ENCODE measurements at places on chromosomes 16 and 17.

DNA sequence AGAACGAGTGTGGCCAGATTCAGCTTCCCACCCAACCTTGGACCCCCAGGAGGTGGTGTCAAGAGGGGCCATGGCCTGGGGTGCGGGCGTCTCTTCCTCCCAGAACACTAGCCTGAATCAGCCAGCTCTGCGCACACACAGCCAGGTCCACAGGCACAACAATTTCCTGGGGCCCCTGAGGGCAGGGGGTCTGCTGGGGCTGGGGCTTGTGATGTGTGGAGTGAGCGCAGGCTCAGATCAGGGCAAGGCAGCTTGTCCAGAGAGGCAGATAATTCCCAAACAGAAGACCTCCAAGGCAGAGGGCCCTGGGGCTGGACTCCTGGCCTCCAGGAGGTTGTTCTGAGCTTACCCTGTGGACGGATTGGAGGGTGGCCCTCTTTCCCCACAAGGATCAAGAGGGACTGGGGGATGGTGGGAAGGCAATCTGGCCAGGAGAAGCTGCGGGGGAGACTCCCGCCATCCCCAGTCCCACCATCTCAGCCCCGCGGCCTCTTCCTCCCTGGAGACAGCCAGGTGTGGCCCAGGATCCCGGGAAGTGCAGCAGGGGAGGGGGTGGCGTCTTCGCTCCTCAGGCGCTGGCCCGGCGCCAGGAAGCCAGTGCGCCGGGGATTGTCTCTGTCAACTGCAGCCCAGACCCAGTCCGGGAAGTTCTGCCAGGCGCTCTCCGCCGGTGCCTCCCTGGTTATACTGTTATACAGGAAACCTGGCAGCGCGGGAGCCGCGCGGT lies 52.0 kb upstream of the AMZ2 start:
- no peak for DNase-seq

- DNase-seq = no peak
Observed at GRCh38 chr16:16080465-16081065, 131.1 kb downstream of the ABCC1 start.

GRCh38 chr17:676060-676700 lies 38.5 kb downstream of the VPS53 start:
- no peak for DNase-seq

- DNase-seq = no peak
Observed at GRCh38 chr17:373613-374230, 21.1 kb upstream of the RPH3AL start.

GRCh38 chr17:56262803-56263202 lies 109.5 kb downstream of the ANKFN1 start:
- no peak for DNase-seq

DNA sequence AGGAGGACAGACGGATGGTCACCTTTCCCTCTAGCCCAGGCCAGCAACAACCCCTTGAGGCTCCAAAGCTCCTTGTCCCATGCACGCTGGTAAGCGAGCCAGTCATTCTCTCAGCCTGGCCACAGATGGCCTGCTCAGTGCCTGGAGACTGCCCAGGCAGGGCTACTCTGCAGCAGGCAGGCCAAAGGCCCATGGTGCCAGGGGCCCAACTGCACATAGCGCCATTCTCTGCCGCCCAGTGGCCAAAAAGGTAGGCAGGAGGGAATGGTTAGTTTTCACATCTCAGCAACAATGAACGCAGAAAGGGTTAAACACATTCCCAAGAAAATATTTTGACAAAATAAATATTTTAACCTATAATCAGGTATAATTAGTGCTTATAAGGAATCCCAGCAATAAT lies 7.7 kb upstream of the SREBF1 start:
- DNase-seq = no peak

DNA sequence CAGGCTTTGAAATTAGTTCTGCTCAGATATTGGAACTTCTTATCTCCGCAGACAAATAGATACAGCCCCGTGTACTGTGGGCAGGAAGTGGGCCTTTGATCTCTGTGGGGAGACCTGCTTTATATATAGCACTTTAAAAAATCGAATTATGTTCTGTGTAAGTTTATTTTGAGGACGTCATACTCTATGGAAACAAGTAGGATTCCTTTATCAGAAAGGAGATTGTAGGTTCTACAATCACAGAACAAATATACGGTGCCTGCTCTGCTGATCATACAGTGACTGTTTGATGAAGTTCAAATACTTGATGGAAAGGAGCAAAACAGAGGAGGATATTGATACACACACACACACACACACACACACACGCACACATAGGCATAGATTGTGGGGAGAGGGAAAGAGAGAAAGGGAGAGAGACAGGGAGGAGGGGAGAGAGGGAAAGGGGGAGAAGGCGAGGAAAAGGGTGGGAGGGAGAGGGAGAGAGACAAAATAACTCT lies 14.7 kb upstream of the TMEM220 start:
- no peak for DNase-seq

- DNase-seq = no peak
Observed at GRCh38 chr17:78759969-78760352, 22.1 kb downstream of the CYTH1 start.

- no peak for DNase-seq
Observed at GRCh38 chr17:82590881-82591539, 57.2 kb downstream of the WDR45B start.

GRCh38 chr16:48087639-48088038 lies 68.2 kb downstream of the ABCC12 start:
- DNase-seq = no peak

- no peak for DNase-seq
Observed at GRCh38 chr17:50059256-50059655, 3.3 kb downstream of the ITGA3 start.

DNA sequence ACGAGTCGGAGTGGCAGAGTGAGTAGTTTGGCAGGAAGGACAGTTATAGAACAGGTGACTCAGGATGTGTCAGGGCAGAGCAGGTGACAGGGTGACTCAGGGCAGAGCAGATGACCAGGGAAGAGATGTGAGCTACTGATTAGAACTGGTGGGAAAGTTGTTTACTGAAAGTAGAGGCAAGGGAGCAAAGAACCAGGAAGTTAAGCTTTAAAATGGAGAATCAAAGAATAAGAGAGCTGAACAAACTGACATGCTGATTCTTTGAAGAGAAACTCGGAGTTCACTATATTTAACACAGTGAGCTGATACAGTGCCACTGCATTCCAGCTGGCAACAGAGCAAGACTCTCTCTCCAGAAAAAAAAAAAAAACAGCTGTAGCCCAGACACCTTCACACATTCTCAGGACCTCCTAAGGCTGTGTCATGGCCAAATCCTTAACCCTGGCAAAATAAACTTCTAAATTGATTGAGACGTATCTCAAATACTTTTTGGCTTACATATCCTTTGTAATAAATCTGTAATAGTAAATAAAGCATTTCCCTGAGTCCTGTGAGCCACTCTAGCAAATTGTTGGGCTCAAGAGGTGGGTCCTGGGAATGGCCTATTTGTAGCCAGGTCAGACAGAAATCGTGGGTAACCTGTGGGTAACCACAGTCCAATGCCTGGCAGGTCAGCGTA lies 12.3 kb upstream of the UBE2I start:
- DNase-seq = peak; percentile 47

- no peak for DNase-seq
Observed at GRCh38 chr17:28957992-28958355, 6.7 kb upstream of the PHF12 start.

- no peak for DNase-seq
Observed at GRCh38 chr16:2963723-2964474, at the start of gene KREMEN2. TSS of gene KREMEN2 (plus strand) at chr16:2964275. CDS start at chr16:2964521, 246 bp downstream.

DNA sequence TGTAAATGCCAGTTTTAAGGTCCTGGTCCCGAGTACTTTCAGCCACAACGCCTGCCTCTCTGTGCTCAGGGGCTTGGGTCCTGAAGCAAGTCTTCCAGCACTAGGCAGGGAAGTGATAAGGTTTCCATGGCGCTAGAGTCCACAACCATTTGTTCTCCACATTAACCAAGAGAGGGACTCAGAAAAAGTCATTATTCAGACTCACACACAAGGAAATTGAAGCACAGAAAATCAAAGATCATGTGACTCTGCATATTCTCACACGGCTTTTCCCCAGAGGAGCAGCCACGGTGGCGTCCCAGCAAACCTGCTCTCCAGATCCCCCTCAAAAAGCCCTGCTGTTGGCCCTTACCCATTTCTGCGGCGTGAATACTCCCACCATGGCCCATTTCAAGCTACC lies 9.7 kb downstream of the ENPP7 start:
- DNase-seq = no peak

DNA sequence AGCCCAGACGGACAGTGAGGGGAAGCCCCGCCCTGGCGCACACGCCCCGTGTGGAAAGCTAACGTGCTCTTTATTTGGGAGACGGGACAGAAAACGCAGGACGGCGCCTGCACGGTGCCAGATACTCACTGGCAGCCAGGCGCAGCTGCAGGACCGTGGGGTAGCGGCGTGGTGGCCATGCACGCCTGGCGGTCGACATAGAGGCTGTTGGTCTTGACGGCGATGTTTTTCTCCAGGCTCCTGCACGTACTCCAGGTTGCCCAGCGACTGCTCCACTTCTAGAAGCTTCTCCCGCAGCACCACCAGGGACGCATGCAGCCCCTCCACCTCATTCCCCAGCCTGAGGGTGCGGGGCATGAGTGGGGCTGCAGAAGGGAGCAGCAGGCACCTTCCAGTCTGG lies 5.1 kb upstream of the C1QTNF8 start:
- no peak for DNase-seq

- no peak for DNase-seq
Observed at GRCh38 chr16:68420366-68420942, 27.9 kb downstream of the SMPD3 start.

- DNase-seq = no peak
Observed at GRCh38 chr17:42052346-42052877, 2.0 kb upstream of the C17orf113 start.

DNA sequence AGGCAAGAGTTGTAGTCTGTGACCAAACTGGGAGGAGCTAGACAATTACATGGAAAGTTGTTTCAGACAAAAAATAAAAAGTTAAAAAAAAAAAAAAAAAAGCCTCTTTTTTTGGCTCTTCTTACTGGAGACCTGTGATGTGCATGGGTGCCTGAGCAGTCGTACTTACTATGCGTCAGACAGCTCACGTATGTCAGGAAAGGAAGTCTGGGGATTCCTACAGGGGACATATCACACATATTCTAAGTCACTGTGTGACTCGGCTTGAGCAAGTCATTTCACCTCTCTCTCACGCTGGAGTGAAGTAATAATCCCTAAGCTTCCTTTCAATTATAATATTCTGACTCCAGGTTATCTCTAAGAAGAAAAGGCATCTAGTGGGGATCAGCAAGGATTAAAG lies 6.0 kb downstream of the SLFN14 start:
- no peak for DNase-seq

- DNase-seq = no peak
Observed at GRCh38 chr16:30030841-30031413, at the start of gene TLCD3B. TSS of gene TLCD3B (minus strand) at chr16:30031271. CDS start at chr16:30030527, 744 bp downstream.

DNA sequence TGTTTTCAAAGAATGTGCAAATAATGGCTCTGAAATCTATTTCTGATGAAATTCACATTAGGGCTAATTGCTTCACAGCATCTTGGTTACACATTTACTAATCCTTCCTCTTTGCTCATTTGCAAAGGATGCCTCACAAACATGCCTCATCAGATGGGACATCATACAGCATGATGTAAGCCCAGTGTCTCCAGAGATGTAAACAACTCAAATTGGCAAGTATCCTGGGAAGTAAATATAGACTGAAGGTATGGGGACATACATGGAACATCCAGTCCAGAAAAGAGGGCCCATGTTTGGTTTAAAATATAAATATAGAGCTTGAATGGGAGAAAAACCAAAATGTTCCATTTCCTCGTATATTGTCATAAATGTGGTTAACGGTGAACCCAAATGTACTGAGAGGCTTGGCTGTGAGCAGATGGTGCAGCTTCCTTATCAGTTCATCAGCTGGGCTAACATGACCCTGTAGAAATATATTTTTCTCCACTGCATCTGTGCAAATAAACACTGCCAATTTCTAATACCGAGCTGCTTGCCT lies 142.9 kb upstream of the NUDT7 start:
- no peak for DNase-seq

DNA sequence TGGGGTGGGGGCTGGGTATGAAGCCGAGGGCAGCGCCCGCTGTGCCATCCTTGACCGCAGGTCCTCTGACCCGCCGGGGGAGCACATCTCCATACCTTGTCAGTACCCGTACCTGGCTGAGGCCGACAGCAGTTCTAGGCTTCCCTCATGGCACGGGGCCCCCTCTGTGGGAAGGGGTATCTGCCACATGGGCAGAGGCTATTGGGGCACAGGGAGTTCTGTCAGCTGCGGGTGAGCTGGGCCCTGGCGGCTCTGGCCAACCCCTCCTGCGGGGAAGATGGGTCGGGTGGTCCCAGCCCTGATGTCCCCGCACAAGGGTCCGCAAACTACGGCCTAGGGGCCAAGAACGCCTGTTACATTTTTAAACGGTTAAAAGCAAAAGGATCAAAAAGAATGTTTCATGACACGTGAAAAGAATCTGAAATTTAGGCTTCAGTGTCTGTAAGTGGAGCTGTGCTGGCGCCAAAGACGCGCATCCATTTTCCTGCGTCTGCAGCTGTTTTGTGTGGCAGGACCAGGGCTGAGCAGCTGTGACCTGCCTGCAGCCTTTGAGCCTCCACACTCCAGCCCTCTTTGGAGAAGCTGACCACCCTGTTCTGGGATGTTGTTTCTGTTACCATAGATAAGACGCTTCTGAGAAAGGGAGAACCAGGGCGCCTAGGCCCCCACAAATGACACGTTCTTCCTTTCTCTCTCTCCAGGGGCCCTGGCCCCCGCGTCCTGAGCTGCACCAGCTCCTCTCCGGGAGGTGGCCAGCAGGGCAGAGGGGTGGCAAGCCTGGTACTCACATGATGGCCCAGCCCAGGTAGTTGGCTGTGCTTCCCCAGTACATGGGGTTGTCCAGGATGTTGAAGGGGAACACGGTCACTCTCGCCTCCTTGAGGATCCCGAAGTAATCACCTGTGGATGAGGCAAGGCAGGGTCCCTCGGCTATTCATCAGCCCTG lies 12.7 kb upstream of the RASD1 start:
- DNase-seq = no peak

- no peak for DNase-seq
Observed at GRCh38 chr17:8341456-8341855, 1.8 kb downstream of the ODF4 start.

DNA sequence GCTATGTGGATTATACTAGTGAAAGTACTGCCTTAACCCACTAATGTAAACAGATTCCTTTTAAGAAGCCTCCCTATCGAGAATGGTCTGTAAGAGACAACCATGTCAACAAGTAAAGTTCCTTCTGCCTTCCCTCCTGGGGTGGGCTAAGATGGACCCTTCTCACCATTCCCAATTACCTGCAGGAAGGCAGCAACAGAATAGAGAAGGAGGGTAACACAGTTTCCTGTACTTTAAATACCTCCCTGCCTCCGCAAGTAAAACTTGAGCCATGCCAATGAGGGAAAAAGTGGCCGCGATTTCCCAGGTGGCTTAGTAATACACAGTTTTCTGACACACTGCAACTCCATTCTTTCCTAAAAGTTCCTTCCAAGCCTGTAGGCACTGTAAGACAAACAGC lies 45.2 kb downstream of the TOX3 start:
- no peak for DNase-seq

GRCh38 chr16:63385714-63386432 lies 1349.6 kb upstream of the CDH8 start:
- DNase-seq = no peak

DNA sequence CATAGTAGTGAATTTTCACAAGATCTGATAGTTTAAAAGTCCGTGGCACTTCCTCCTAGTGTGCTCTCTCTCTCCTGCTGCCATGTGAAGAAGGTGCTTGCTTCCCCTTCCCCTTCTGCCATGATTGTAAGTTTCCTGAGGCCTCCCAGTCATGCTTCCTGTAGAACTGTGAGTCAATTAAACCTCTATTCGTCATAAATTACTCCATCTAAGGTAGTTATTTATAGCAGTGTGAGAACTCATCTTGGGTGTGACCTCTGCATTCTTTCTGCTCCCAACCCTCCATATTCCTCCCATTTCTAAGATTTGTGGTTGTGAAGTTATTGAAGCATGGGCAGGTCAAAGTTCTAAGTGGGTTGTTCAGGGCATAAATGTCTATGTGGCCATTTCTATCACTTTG lies 62.1 kb upstream of the ADAMTS18 start:
- no peak for DNase-seq

Measured in AG08395 (cell line).